C1 segment of cervical spinal cord (tissue), 14 donors: ENCODE measurements at places on chromosomes 6 and 20.

GRCh38 chr20:39825950-39826349 is 863.1 kb downstream of the MAFB start:
- DNase-seq: no peak

DNA sequence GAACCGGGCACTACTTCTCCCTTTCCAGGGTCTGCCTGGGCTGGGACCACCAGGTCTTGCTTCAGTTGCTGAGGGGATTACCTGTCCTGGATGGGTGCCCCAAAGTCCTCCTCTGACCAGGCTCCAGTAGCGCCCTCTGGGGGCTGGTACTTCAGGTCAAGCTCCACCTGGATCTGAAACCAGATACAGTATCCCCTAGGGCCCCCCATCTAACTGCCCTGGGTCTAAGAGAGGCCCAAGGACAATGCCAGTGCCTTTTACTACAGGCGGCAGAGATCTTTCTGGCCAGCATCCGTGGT is 11.2 kb upstream of the SPAG4 start:
- no peak for DNase-seq

DNA sequence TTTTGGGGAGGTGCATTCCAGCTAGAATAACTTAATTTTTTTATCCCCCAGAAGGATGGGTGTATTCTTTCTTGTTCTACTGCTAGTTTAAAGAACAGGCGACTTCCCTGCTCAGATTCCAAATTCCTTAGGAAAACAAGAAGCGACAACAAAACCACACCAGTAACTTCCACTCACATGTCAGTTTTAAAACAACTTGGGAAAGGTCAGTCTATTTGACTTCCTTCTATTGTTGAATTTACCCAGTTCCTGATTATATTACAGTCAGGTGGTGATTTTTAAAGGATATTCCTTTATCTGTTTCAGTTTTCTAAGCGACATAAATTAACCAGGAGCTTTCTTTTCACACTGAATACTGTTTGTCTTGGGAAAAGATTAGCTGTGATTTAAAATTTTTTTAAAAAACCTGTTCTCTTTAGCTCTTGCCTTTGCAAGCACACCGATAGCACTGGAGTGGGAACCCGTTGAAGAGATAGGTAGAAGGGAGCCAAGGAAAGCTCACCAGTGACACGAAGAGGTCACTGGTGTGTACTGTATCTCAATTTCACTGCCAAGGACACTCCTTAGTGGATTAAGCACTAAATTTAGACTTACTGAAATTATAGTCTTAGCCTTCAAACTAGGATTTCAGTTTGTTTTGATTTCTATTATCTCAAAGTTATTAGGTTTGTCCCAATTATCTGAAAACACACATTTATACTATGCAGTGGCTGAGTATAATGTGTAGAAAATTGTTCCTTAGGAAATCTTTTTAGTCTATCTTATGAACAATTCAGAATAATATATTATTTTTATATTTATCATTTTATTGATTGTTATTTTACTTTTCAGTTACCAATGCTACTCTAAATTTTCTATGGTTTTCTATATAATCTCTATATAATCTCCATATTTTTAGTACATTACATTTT is 22.3 kb downstream of the MARCKS start:
- DNase-seq: no peak

DNA sequence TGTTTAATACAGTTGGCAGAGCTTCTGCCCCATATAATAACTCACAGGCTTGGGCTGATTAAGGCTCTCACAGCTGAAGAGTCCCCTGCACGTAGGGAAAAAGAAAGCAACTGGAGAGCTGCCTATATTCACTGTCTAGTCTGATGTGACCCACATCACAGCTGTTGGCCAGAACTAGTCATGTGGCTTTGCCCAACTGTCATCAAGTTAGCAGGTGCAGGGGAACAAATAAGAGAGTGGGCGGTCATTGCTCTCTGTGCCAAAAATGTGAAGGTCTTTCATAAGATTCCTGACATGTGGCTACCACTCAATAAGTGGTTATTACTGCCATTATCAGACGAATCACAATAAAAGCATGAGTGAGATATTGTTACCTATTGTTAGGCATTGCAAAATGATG is 665.2 kb downstream of the DOK5 start:
- no peak for DNase-seq

DNA sequence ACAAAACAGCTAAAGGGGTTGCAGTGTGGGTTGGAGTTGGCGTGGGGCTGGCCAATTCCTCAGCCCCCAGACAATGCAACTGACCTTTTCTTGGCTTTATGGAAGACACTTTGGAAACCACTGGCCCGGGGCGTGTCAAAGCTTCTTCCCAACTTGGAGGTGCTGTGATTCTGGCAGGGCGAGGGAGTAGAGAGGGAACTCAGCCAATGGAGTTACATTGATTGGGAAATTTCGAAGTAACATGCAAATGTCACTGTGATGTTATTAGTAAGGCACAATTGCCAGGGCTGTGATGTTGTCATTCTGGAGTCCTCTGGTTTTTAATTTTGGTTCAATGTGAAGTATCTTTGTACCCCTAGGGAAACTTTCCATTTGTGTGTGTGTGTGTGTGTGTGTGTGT is 41.5 kb upstream of the EPB41L1 start:
- no peak for DNase-seq

DNA sequence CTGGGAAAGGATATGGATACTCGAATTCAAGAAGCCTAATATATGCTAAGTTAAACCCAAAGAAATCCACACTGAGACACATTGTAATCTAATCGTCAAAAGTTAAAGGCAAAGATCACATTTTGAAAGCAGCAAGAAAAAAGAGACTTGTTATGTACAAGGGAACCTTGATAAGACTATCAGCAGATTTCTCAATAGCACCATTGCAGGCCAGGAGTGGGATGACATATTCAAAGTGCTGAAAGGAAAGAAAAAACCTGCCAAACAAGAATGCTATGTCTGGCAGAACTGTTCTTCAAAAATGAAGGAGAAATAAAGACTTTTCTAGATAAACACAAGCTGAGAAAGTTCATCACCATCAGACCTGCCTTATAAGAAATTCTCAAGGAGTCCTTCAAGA is 75.2 kb downstream of the COL21A1 start:
- no peak for DNase-seq

GRCh38 chr6:135909737-135910387 is 58.4 kb downstream of the PDE7B start:
- no peak for DNase-seq

DNA sequence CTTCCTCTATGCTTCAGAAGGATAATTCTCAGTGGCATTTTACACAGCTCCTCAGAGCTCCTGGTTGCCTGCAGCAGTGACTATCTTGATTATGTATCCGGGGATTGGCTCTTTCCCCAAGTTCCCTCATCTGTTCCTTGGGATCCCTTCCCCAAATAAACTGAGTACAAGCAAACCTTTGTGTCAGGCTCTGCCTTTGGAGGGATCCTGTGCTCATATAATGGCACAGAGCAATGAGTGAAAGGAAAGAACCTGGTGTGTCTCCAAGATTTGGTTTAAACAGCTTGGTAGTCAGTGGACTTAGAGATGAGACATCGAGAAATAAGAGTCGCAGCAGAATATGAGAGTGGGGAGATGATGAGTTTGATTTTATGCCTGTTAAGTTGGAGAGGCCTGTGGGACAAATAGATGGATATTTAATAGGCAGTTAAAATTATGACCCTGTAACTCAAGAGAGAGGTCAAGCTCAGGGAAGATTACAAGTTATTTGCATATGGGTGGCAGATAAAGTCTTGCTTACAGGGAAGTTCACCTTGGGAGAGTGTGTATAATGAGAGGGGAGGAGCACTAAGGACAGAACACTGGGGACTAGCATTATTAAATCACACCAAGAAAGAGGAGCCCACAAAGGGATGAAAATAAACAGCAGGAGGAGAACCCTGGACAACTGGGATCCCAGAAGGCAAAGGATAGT is 44.1 kb upstream of the GCLC start:
- no peak for DNase-seq

DNA sequence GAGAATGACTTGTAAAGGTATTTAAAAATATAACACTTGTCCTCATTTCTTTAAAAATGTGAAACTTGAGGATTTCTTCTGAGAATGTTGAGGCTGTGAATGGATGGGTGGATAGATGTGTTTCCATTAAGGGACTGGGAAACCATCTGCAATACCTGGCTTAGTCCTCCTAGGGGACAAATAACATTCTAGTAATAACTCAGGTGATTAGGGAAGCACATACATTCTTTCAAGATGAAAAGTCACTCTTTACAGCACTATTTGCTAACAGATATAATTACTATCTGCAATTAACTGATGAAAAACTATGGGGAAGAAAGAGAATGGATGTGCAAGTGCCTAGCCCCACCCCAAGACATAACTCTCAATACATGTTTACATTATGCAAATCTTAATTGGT is 542.3 kb downstream of the CD83 start:
- no peak for DNase-seq

GRCh38 chr20:34337982-34338726 is 24.9 kb upstream of the ITCH start:
- no peak for DNase-seq

DNA sequence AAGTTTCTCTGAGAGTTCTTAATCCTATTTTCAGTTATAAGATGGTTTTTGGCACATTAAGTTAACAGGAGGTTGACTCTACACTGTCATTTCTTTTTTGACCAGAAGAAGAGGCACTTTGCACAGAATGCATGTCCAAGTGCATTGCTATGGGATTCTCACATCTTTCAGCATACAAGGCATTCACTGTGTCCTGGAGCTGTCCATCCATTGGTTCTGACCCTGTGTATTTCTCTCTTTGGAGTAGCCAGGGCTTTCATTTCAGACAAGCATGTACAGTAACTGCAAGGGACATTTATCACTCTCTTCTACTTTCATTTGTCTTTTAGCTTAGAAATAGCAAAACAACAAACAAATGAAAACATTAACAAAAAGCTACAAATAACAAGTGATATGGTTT is 275.1 kb upstream of the IMPG1 start:
- DNase-seq: no peak
